ENCODE measurements at places on chromosomes 4 and X.

- DNase-seq = no peak
Measured at GRCh38 chr4:137909529-137910309, 332.4 kb downstream of the SLC7A11 start.

DNA sequence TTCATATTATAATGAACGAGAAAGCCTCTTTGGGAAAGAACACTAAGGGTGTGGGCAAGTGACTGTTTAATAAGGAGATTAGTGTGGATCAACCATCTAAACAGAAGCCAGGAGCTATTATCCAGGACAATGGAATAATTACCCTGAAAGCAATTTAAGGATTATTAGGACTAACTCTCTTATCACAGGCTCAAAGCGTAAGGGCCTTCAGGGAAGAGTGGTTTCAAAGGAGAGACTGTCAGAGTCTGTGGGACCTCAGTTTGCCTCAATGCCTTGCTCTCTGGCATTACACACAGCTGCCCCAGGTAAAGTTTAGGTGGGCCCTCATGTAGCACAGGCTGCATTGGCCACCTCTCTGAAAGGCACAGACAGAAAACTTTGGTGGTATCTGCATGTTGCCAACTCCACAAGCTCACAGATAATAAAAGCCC lies 717.2 kb upstream of the ADGRL3 start:
- DNase-seq = no peak

- no peak for DNase-seq
Measured at GRCh38 chr4:10758906-10759305, 74.3 kb upstream of the CLNK start.

DNA sequence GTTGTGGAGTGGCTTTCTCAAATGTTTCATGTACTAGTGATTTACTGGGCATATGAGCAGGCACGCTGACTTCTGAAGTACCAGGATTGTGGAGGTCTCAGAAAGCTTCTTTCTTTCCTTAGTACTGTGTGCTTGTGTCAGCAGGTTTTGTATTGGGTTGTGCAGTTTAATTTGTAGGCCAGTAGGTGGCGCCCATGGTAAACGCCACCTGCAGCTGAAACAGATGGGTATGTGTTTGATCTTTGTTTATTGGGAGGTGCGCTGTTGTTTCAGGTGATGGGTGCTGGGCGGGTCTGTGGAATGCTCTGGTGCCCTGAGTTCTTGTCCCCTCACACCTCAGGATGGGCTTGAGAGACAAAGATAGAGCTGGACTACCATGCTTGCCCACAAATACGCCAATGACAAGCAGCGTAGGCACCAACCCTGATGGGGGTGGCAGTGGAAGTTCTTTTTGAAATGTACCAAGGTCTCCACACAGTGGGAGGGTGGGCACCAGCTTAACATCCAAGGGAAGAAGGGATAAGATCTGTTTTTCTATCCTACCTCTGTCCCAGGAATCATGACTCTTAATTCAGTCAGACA lies 141.5 kb downstream of the RPS6KA6 start:
- peak; percentile 0 for DNase-seq

DNA sequence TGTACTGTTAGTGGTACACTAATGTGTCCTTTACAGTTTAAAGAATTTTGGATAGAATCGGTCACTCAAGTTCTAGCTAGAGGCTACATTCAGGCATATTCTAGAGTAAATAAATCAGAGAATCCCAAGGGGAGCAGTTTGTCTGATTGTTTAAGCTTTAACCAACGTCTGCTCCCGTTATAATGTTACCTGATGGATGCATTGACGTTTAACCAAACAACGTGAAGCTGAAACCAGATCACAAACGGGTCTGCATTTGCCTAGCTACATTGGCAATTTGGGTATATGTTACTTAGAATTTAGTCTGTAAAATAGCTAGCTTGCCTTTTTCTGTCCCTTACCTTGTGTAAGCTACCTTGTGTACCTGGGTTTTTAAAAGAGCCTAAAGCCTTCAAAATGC lies 1.6 kb downstream of the PI4K2B start:
- no peak for DNase-seq

All from putamen (tissue), 1 donor.